ENCODE measurements at places on chromosomes 5 and 9.

- DNase-seq = no peak
Observed at GRCh38 chr9:6844267-6844666, 86.5 kb downstream of the KDM4C start.

GRCh38 chr5:109756543-109757185, 66.9 kb downstream of the MAN2A1 start:
- DNase-seq = no peak

- DNase-seq = no peak
Observed at GRCh38 chr5:64341340-64341739, 164.5 kb upstream of the RGS7BP start.

- DNase-seq = peak; percentile 56
Observed at GRCh38 chr5:177491429-177491945, 5.9 kb downstream of the PDLIM7 start.

GRCh38 chr5:36661456-36662220, 55.2 kb downstream of the SLC1A3 start:
- DNase-seq = no peak

DNA sequence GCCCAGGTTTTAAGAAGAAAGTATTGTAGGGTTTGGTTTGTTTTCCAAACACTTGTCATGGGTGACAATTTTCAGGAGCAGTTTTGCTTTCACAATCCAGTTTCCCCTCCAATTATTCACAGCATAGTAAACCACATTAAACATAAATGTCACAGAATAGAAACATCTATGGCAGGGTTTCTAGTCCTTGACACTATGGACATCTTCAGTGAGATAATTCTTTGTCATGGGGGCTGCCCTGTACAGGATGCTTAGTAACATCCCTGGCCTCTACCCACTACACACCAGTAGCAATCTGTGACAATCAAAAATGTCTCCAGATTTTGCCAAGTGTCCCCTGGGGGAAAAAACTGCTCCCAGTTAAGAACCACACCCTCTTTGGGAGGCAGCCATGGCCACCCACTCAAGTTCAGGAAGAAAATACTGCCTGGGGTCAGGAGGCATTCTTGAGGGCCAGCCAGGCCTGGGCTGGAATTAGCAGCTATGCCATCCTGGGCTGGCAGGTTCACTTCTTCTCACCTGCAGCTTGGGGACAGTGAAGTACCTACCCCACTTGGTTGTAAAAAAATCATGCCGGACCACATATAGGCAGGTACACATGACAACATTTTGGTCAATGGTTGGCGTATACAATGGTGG, 116.3 kb downstream of the HSD17B3 start:
- DNase-seq = no peak

DNA sequence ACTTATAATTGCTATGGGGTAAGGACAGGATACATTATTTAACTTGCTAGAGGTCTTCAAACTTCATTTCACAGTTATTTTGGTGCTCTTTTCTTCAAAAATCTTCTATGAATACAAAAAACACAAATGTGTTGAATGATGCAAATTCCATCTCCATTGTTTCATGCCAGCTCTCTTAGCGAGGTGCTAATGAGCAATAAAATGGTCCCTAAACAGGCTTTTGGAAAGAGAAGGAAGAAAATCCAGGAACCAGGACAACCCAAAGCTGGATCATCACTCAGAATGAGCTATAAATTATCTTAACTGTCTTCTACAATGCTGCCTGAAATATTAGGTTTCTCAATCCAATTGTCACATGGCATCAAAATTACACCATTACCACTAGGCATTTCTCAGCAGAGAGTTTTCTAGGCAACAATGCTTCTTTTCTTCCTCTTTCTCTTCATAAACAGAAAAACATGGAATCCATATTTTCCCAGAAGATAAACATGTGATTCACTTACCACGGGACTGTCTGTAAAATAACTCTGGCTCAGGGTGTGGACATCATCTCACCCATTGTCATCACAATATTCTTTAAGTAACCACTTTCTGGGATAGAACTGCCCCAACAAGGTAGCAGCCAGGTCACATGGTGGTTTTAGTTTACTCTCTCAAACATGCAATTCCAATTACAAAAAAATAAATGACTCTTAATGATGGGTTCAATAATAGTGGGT, 249.4 kb downstream of the NPR3 start:
- DNase-seq = no peak

- DNase-seq = no peak
Observed at GRCh38 chr9:98783518-98784226, 12.7 kb downstream of the ANKS6 start.

GRCh38 chr5:36712706-36713105, 106.3 kb downstream of the SLC1A3 start:
- no peak for DNase-seq

- no peak for DNase-seq
Observed at GRCh38 chr5:145489516-145489915, 345.6 kb downstream of the PRELID2 start.

DNA sequence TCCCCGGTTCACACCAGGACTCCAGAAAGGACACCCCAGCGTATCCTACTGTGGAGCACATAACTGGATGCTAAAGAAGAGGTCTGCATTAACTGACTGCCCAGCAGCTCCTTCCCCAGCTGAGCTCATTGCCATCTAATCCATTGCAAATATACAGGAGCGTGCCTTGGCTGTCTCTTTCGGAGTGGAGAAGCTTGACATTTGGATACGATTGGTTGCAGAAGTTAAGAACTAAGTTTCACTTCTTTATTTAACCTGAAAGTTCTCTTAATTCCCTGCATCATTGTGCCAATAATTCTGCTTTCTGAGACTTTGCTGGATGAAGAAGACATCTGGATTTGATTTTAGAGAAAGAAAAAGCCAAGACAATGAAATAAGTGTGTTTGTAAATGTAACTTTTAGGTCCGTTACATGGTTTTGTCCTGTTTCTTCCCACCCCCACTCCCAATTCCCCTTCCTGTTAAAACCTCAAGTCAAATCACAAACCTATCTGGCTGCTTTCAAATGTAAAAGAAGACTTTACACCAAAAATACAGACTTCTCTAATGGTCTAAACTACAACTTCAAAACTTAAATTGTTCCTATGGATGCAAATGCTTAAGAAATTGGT, 33.9 kb downstream of the TAS2R1 start:
- peak; percentile 2 for DNase-seq

DNA sequence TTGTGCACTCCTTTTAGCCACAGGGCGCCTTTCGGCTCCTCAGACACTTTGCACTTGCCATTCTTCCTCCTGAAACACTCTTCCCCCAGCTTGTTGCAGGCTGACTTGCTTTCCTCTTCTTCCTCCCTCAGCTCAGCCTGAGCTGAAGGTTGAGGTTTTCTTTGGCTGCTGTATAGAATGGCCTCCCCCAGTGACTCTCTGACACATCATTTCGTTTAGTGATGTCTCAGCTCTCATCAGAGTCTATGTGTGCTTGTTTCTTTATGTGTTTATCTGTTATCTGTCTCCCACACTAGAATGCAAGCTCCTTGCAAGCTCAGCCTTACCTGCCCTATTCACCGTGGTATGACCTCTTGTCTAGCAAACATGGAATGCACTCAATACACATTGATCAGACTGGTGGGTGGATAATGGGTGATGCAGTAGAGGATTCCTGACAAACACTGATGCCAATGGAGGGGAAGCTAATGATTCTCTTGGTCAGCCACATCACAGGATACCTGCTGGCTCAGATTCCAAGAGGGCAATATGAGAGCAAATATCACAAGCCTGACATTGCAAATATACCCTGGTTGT, 112.9 kb upstream of the STC2 start:
- DNase-seq = no peak

DNA sequence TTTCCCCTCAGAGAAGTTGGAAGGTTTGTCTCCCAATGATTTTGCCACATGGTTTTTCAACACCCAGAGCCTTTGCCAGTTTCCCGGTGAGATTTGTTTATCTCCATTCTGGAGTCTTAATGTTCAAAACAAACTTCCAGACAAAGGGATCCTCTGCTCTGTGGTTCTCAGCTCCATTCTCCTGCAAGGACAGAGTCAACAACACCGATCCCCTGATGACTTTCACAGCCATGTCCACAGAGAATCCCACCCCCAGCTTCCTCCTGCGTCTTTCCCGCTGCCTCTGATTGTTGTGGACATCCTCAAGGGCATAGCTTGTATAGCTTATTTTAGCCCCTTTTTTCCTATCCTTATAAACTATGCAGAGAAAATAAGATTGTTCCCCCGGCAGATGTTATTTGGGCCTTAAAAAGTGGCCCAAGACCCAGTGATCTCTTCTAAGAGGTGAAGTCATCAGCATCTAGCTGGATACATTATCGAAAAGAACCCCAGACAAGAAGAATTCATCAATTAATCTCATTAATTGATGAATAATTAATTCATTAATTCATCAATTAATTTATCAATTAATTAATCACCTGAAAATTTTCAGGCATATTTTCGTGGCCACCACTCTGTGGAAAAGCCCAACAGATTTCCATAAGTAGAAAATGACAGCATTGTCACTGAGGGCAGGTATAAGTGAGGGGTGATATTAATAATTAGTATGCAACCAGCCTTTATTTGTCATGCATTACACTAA, 2.9 kb upstream of the ABLIM3 start:
- no peak for DNase-seq

- DNase-seq = no peak
Observed at GRCh38 chr9:121331992-121332685, 37.9 kb downstream of the STOM start.

DNA sequence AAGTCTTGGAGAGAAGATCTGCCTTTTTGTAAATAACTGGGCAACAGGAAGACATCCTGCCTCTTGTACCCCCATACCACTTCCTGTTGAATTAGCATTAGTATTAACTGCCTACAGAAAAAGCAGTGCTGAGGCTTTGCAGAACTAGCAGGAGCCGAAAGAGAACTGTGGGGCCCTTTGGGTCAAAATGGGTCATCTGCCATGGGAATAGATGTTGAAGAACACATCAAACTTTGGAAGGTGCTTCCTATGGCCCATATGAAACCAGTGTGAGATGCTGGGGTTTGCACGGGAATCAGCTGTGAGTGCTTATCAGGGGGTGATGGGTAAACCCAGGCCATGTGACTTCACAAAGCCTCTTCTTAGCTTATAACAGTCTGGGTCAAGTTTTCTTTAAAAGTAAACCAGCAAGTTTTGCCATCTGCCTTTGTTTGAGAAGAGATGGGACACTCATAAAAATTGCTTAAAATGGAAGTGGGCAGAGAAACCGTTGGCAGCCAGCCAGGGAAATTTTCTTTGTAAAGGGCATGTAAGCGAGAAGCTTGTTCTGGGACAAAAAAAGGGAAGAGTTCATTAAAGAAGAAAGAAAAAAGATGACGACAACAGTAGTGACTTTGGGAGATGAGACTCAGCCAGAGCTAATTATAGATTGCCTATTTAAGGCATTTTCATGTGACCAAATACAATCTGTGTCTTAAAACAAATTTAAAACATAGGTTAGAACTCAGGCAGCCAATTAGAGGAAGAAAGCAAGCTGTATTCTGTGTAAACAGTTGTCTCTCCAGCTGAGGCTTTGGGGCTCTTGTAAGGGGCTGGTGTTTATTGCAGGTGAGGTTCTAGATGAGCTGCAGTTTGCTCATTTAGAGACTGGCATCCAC, 4.4 kb downstream of the SLC25A25 start:
- peak; percentile 84 for DNase-seq

DNA sequence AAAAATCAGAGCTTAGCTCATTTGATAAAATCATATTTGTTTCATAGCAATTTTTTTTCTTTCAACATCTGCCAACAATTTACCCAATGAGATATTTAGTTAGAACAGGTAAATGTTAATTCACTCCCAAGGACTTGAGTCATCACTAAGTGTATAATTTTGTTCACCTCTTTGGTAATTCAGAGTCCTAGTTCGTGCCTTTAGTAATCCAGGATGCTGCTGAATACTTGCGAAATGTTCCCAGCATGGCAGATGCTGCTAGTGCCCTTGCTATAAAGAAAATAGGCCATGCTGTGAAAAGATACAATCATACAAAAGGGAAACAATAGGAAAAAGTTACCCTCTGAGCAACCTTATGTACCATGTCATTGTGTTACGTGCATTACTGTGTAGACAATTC, 210.5 kb downstream of the CSNK1G3 start:
- no peak for DNase-seq

GRCh38 chr5:163567811-163568210, 62.4 kb downstream of the MAT2B start:
- DNase-seq = no peak

DNA sequence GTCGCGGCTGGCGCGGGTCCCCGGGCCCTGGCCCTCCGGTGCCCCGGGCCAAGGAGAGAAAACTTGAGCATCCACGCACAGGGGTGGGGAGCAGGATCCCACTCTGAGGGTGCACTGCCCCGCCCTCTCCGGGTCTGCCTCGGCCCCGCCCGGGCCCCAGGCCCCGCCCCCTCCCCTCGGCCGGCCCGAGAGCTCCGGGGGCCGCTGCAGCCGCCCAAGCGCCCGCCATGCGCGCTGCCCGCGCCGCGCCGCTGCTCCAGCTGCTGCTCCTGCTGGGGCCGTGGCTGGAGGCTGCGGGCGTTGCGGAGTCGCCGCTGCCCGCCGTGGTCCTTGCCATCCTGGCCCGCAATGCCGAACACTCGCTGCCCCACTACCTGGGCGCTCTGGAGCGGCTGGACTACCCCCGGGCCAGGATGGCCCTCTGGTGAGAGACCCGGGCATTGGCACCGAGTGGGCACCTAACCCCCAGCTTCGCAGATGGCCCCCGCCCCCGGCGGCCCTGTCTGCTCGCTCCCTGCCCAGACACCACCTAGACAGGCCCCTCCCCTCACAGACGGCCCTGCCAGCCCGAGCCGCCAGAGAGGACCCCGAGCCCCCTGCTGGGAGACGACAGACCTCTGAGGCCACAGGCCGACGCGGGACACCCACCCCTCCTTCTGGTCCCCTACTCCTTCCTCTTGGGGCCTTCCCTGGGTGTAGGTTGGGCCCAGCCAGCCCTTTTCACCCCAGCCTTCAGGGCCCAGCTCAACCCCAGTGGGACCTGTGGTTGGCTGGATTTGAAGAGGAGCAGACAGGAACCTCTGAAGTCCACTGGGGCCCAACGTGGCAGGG, at the start of gene CERCAM:
TSS of gene CERCAM (plus strand) at position 207 of the 831 bp plus-strand sequence. CDS start at position 228, 21 bp downstream.
- peak; percentile 18 for DNase-seq

DNA sequence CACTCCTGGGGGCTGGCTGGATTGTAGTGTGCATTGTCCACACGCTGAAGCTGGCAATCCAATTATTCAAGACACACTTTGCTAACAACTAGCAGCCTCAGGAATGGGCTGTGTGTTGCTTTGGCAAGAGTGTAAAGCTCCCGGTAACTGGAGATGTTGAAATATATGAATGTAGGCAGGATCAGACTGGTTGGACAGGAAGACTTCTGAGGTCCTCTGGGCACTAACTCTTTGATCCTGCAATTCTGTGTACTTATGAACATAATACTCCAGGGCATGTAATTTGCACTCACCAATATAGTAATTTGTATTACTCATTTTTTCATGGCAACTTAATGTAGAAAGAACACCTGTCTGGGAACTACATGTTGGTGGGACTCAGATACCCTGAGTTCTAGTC, 106.7 kb upstream of the SLC28A3 start:
- no peak for DNase-seq

DNA sequence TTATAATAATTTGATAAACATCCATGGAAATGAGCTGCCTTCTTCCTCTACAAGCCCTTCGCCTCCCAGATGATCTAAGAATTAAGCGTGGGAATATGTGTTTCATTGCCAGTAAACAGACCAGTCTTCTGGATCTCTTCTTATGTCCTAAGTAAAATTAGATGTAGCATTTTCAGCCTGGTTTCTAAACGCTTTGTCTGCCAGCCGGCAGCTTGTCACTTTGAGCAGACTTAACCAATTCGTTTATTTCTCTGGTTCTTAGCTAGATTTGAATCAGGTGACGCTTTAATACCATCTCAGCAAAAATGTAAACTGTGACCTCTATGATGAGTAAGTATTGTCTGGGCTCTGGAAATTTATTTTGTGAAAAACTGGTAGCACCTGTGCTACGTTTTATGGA, 380.6 kb upstream of the NUDT12 start:
- DNase-seq = no peak

- DNase-seq = no peak
Observed at GRCh38 chr5:147776989-147777388, 5.5 kb downstream of the JAKMIP2 start.

Measured in astrocyte of the spinal cord (primary cell).